Immature natural killer cell (primary cell): ENCODE measurements at places on chromosomes 4 and X.
A peak's percentile ranks its signal among the peaks of the same experiment; 100 is the strongest.

DNA sequence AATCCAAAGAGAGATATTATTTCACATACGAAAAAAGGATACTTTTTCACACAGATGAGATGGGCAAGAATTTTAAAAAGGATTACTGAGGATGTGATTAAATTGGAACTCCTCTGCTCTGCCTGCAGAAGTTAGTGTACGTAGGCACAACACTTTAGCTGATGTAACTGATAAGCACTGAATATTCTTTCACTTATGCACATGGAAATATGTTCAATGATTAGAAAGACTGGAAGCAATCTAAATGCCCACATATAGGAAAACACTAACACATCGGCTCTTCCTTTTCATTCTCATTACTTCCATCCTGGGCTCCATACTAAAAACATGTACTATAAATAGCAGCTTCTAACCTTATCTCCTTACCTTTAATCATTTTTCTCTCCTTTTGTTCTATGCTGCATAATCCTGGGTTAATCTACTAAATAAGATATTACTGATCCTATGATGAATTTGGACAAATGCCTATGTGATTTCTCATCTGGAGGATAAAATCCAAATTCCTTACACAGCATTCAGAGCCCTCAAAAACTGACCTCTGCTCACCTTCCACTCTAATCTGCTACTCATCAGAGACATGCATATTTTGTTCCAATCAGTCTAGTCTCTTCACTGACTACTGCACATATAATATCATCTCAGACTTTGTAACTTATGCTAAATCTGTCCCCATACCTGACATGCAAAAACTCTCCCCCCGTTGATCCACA, 197.8 kb downstream of the PDGFC start:
- DNase-seq = no peak

DNA sequence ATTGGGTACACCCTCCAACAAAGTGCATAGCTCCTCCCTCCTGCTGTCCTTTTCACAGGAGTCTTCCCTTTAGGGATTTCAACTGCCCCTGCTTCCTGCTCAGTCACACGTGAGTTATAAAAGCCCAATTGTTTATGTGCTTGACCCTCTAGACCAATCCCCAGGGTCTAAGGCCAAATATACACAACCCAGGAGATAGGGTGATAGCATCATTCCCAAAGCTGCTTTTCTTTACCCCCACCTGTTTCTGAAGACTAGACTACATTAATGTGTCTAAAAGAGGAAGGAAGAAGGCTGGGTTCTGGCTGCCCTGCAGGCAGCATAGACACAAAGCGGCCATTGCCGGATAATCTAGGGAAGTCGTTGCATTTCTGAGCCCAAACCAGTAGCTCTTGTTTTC, 526.7 kb upstream of the FRG1 start:
- no peak for DNase-seq

GRCh38 chr4:61772126-61772525, 572.0 kb downstream of the ADGRL3 start:
- DNase-seq = no peak

GRCh38 chr4:55116450-55116849, 8.9 kb downstream of the KDR start:
- DNase-seq = no peak

DNA sequence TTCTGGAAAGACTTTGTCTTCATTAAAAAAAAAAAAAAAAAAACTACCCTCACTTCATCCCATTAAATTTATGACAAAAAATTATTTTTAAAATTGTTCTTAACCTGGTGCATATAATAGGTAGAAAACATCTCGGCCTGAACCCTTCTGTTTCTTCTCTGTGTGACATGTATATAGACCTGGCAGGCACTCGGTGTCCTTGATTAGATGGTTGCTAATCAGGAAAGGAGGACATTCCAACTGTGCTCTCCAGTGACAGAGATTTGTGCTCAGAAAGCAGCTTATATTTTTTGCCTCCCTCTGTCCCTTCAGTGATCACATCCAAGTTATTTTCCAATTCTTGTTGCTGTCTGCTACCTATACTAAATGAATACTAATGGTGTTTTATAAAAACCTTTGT, 355.6 kb downstream of the CBLL2 start:
- no peak for DNase-seq

DNA sequence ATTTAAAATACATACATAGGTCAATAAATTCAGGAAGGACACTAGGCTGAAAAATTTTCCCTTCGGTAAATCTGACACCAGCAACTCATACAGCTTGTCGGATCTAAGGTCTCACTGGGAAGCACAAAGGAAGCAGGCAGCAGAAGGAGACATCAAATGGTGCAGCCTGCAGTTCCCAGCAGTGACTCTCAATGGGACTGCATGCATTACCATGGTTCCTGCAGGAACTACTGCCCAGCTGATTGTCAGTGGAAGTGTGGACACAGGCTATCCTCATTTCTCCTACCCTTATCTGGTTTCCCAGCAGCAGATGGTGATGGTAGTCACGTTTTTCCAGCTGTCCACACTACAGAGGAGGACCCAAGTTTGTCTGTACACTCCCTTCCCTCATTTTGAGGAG, 113.3 kb downstream of the PPP1R2C start:
- DNase-seq = no peak

- DNase-seq = no peak
These were observed 72.0 kb upstream of the DHRSX start for GRCh38 chrX:2572740-2573139.

DNA sequence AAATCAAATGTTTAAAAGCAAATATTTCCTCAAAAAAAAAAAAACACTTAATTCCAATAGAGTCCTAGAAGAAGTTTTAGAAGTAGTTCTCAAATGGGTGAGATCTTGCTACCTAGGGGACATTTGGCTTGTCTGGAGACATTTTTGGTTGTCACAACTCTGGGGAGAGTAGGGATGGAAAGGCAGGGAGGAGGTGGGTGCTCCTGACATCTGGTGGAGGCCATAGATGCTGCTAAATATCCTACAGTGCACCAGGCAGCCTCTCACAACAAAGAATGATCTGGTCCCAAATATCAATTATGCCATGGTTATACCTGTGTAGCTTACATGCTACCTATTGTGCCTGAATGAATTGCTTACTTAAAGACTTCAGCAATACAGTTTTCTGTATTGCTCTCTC, 46.8 kb downstream of the CPE start:
- DNase-seq = no peak

- DNase-seq = no peak
These were observed 89.0 kb downstream of the ELOVL6 start for GRCh38 chr4:110109455-110109854.

DNA sequence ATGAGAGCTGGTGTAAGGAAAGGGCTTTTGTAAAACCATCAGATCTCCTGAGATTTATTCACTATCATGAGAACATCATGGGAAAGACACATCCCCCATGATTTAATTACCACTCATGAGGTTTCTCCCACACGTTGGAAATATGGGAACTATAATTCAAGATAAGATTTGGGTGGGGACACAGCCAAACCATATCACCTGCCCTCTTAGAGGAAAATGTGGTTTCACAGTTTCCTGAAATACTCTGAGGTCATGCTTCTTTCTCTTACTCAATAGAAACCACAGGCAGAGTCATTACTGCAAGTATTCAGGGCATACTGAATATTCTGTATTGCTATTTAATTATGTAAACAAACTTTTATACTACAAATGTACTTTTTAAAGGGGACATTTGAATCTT, 1453.3 kb downstream of the PCDH18 start:
- DNase-seq = no peak

DNA sequence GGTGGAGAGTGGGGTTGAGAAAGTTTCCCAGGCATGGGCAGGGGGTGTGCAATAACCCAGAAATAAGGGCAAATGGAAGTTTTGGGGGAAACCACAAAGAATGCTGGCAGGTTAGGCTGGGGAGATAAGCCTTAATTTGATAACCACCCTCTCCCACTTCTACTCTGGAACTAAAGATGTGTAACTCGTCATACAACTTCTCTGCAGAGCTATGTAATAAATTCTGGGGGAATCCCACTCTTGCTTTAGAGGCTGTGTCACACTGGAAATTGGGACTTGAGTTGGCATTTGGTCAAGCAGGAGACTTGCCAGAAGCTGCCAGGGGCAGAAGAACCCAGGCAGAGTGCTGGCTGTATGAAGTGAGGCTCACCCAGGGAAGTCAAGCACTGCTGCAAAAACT, 170.9 kb upstream of the CPEB2 start:
- DNase-seq = no peak

DNA sequence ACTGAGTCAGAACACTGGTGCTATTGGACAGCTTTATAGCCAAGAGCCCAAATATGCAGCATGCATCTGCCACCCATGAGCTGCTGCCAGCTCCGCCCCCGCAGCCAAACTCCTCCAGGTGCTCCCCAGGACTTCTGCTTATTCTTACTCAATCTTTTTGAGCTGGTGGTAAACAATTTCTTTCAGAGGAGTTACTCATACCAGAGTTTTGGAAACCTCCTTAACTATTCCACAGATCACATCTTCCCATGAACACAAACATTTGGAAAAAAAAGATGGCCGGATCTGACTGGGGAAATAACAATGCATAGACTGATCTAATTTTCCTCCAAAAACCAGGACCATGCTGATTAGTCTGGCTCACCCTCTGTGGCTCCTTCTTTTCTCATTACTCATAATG, 399.9 kb downstream of the GPM6A start:
- DNase-seq = no peak

GRCh38 chrX:153669174-153669890, 4.3 kb downstream of the PNCK start:
- peak; percentile 38 for DNase-seq

DNA sequence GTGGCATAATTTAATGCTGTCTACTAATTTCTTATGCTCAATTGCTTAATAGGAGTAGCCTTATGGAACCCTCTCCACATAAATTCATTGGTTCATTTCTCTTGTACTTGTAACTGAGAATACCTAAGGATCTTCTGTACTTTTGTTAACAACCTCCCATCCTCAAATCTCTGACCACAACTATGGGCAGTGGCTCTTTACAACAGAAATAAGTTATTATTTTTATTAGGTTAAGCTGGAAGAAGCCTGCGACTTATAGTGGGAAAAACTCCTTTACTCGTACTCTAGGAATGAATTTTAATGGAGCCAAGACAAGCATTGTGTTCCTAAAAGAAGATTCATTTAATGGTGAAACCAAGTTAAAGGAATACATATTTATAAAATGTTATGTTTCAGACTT, 337.1 kb upstream of the CTSO start:
- DNase-seq = no peak

- peak; percentile 54 for DNase-seq
These were observed 5.6 kb downstream of the PRDM8 start for GRCh38 chr4:80202741-80203553.

GRCh38 chrX:2385224-2385623, 115.6 kb downstream of the DHRSX start:
- DNase-seq = no peak

DNA sequence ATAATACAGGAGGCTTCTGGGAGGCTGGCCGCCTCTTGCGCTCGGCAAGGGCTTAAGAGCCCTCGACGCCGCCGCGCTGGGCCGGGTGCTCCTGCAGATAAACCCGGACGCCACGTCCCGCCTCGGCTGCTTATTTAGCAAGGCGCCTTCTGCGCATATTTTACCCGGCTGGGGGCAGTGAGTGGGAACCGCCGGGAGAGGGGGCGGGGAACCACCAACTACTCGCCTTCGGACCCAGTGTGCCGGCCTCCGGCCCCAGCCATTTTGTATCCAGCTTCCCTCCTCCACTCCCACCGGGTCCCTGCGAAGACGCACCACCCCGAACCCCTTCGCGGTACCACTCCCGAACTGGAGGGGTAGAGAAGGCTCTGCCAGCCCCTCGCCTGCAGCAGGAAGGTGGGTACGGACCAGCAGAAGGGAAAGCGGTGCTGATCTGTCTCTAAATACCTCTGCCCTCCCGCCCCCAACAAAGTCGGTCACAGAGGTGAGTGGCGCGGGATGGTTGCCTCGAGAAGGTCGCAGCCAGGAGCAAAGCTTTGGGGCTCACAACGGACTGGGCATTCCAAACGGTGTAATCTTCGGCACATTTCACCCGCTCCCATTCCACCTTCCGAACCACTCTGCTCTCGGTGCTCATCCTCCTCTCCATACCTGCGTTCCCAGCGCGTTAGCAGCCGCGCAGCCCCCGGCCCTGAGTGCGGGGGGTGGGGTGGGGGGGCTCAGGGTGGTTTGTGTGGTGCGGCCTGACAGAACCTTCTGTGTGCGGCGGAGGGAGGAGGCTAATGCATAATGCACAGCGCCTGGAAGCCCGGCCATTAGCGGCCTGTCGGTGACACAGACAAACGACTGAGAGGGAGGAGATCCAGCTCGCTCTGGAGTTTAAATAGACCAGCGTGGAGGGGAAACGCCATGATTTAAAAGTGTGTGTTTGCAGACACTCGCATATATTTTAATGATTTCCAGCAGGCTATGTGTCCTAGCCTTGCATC, 4.9 kb upstream of the BCOR start:
- no peak for DNase-seq

DNA sequence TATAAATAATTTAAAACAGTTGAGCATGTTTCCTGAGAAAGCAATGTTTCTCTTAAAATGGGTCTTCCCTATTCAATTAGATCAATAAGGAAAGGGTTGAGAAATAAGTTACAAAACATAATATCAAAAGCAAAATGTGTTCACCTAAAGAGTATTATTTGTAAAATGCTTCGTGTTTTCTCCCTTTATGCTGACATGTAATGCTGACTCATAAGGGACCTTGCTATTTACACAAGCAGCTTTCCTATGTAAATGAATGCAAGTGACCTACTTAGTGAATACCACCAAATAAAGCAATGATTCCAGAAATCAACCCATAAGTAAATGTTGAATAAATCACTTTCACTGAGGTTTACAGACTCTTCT, 91.5 kb downstream of the ELOVL6 start:
- DNase-seq = no peak

DNA sequence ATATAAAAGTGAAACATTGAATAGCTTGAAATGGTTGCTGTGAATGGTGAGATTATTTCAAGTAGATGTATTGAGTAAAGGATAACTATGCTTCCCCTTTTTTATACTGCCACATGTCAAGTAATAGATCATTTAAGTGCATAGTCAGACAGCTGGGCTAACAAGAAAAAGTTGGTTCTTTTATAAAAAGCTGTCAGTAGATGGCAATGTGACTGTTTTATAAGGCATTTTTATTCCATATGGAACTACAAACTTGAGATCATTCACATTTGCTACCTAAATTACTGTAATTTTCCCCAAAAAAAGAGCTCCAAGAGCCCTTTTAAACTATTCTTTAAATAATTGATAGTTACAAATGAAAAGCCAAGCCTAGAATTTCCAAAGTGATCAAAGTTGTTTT, 831.0 kb downstream of the C4orf33 start:
- DNase-seq = no peak

DNA sequence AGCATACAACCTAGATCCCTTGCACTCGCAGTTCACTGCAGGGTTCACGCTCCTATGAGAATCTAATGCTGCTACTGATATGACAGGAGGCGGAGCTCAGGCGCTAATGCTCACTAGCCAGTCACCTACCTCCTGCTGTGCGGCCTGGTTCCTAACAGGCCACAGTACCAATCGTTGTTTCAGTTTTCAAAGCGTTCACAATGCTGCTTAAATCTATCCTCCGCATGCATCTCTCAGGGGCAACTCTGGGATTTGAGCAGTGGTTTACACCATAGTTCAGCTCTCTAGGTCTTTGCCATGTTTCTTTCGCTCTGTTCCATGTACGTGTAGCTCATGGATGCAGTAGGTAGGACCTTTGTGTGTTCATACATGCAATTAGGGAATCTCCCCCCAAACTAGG, 47.2 kb downstream of the CLOCK start:
- DNase-seq = no peak

- DNase-seq = no peak
These were observed 92.7 kb downstream of the SPATA18 start for GRCh38 chr4:52143815-52144214.

GRCh38 chr4:31237233-31237632, 517.1 kb downstream of the PCDH7 start:
- no peak for DNase-seq

- no peak for DNase-seq
These were observed 695.2 kb downstream of the GRXCR1 start for GRCh38 chr4:43587758-43588157.
